ENCODE measurements at places on chromosomes 6 and 20.
A peak's percentile ranks its signal among the peaks of the same experiment; 100 is the strongest.

GRCh38 chr20:48191200-48191599, 405.9 kb upstream of the SULF2 start:
- peak; percentile 27 for DNase-seq

DNA sequence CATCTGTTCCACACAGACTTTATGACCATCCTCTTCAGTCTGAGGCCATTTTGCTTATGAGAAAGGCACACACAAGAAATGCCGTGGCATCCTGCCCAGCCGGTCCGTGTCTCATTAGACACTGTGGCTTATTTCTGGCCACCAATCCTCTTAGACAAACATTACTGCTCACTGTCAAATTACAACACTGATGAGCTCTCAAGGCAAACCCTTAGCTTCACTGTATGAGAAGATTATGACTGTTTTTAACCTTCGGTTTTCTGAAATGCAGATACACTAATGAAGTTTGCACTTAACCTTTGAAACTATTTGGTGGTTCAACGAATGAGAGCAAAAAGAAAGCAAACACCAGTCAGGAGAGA, 50.5 kb upstream of the DST start:
- DNase-seq = peak; percentile 89

- no peak for DNase-seq
Measured at GRCh38 chr6:51562198-51562597, 525.2 kb downstream of the PKHD1 start.

DNA sequence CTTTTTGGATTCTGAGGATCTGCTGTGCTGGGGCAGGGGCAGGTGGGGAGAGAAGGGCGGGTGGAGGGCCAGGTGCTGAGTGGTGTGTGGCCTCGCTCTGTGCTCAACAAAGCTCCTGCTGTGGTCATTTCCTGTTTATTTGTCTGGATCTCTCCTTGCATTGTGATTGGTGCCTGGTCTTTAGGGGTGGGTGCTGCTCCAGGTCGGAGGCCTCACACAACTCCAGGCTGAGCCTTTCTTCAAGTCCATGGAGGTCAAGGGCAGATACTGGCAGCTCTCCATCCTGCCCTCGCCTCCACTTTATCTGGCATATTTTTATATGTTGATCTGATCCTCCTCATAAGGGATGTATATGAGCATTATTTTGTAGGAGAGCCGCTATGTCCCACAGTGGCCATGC, 36.2 kb downstream of the HLA-F start:
- DNase-seq = no peak

- DNase-seq = no peak
Measured at GRCh38 chr6:133203344-133203697, 37.8 kb upstream of the EYA4 start.

GRCh38 chr20:36850759-36851158, 25.2 kb upstream of the TLDC2 start:
- no peak for DNase-seq

DNA sequence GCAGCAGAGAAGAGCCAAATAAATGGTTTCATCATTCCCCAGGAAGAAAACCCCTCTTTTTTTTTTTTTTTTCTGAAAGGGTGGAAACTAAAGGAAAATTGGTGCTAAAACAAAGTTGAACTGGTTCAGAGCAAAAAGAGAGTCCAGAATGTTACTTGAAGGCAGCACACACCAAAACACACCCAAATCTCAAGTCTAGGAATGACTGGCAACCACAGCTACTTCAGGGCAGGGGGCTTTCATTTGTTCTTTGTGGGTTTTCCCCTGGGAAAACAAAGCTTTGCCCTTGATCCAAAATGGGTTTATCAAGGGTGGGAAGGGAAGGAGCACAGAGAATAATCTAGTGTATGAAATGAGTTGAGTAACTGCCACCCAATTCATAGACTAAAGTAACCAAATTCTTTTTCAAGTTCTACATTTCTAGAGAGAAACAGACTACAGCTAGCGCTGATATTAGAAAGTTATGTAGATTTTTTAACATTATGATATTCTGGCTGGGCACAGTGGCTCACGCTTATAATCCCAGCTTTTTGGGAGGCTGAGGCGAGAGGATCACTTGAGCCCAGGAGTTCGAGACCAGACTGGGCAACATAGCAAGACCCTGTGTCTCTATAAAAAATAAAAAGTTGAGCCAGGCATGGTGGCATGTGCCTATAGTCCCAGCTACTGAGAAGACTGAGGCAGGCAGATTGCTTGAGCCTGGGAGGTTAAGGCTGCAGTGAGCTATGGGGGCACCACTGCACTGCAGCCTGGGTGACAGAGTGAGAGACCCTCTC, 119.8 kb downstream of the NFATC2 start:
- DNase-seq = no peak

DNA sequence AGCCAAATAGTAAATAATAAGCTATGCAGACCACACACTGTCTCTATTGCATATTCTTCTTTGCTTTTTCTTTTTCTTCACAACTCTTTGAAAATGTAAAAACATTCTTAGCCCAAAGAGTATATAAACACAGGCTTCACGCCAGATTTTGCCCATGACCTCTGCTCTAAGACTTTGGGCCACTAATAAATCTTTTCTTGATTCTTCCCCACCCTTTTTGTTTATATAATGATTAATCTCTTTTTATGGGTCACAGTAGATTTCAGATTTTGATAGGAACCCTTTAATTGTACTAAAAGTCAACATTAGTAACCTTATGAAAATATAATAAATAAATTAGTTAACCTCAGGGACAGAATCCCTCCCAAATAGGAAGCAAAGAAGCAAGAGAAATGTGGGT, 15.8 kb upstream of the ENPP5 start:
- DNase-seq = no peak

DNA sequence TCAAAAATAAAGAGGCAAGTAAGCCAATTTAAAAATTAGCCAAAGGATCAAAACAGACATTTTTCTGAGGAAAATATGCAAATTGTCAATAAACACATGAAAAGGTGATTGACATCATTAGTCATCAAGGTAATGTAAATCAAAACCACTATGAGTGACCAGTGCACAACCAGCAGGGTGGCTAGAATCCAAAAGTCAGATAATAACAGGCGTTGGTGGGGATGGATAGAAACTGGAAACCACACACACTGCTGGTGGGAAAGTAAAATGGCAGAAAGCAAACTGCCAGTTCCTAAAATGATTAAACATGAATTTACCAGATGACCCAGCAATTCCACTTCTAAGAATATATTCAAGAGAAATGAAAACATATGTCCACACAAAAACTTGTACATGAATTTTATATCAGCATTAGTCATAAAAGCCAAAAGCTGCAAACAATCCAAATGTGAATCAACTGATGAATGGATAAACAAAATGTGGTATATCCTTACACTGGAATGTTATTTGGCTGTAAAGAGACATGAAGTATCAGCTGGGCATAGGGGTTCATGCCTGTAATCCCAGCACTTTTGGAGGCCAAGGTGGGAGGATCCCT, 74.8 kb upstream of the MBOAT1 start:
- DNase-seq = no peak

GRCh38 chr6:43870660-43871061, 100.7 kb downstream of the VEGFA start:
- peak; percentile 46 for DNase-seq

DNA sequence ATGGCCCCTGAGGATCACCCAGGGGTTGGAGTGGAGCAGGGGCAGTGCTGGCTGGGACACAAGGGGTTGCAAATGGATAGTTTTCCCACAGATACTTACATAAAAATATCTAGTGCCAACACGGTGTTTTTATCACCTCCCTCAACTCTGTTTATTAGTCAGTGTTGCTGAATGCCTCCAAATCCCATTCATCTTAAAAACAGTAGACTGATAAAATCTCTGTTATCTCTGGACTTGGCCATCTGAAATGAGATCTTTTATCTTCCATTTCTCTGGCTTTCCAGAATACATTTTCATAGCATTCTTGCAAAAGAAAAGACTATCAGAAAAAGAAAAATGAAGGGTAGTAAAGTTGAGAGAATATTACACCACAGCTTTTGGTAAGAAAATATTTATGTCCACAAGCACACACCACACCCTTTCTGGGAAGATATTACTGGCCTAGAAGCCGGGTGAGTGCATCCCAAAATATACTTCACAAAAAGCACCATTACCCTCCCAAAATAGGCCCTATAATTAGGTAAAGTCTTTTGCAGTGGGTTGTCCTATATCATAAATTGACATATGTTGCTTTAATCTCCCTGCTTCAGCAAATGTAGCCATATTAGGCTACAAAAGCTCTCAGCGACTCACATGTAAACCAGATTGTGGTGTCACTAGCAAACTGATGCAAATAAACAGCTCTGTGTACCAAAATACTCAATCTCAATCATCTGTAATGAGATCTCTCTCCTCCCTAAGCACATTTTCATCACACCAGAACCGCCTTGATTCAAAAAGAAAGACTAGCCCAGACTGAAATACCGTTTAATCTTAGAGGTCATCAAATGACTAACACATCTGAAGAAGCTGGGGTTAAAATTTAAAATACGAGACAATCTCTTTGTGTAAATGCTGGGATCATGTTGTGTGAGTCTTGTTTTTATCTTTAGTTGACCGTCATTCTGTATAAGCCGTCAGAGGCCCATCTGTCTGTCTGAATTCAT, 96.7 kb downstream of the FYN start:
- no peak for DNase-seq

DNA sequence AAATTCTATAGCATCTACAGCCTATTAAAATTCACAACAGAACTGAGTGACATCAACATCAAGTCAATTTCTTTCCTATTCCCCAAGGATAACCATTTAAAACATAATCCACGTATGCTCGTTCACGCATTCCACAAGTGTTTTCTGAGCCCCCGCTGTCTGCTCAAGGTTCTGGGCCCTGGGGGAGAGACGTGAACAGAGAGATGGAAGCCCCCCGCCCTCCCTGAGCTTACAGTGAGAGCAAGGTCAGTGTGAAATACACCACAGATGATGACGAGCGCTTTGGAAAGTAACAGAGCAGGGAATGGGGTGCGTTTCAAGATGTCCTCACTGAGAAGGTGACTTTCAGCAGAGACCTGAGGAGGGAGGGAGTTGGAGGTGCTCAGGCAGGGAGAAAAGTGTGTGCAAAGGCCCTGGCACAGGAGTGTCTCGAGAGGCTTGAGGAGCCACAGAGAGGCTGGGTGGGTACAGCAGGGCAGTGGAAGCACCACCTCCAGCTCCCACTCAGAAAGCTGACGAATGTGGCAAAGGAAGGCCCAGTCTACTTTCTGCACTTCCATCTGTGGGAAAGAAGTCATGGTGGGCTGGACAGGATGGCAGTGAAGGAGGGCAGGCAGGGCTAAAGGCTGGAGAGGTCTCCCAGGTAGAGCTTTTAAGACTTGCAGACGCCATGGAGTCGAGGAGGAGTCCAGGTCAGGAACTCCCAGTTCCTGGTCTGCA, 88.3 kb downstream of the DLL1 start:
- DNase-seq = no peak

DNA sequence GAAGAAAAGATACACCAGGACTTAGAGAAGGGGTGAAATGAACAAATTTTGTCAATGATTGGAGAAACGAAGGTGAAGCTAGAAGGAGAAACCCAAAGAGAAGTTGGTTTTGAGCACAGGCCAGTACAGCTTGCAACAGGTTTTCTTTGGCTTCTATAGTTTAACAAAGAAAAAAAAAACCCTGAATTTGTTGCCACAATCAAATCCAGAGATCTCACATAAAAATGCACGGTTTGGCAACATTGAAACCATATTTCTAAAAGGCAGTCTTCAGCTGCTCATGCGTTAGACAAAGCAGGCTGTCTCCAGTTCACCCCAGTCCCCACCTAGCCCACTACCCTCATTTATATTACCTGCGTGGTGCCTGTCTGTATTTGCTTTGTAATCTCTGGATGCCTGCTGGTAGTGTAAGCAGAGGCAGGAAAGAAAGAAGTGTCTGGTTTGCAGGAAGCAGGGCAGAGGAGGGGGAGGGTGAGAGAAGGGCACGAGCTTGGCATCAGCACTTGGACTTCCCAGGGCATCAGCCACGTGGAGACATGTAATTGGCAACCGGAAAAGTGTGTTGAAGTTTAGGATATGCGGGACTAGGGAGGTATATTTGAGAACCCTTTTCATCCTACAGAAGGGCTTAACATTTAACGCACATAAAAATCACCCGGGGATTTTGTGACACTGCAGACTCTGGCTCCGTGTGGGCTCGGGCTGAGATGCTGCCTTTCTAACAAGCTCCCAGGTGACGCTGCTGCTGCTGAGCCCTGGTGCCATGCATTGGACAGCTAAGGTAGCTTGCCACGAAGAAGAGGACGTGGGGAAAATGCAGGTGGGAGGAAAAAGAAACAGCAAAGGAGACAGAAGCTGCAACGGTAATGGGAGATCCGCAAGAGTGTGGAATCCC, 14.4 kb downstream of the PFDN4 start:
- no peak for DNase-seq

DNA sequence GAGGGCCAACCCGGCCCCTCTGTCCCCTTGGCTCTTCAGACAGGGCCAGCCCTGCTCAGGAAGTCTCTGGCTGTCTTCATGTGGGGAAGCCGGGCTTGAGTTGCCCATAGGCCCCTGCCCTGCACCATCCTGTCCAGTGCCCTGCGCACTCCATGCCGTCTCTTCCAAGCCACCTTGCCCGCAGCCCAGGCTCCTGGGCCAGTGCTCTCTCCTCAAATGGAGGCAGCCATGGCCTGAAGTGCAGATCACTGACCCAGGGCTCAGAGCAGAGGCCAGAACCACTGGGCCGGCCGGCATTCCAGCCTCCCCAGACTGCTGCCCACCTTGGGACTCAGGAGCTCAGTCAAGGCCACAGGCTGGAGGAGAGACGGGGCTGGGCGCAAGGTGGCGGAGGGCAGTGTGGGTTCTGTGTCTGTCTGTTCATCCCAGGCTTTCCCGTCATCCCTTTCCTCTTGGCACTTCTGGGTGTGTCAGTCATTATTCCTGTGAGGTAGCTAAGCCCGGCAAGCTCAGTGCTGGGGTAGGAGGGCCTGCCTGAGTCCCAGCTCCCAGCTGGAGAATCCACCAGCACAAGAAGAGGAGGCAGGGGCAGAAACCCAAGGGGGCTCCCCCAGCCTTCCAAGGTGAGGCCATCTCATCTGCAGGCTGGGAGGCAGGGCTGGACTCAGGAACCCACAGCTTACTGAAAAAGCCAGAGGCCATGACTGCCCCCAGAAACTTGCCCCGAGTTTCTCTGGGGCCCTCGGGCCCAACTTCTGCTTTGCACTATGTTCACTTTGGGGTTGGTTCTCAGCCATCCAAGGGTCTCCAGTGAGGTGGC, 22.4 kb downstream of the SDCBP2 start:
- DNase-seq = no peak

- DNase-seq = peak; percentile 26
Measured at GRCh38 chr6:3356824-3357420, 98.2 kb downstream of the PSMG4 start.

GRCh38 chr6:47278545-47278944, 31.2 kb downstream of the TNFRSF21 start:
- DNase-seq = peak; percentile 78

DNA sequence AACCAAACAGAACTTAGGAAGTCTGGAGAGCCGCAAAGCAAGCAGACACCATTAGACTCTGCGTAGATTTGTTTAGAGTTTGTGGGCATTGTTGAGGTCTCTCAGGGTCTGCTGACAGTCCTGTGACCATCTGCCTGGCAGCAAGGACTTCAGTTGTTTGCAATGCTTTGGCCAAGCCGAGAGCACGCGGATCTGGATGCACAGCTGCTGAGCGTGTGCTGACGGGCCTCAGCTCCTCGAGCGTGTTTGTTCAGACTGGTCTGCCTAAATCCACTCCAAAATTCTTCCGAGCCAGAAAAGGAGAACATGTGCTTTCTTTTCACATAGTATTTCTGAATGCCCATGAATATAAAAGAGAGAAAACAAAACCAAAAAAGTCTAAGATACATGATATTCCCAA, 159.0 kb downstream of the ZNF217 start:
- DNase-seq = no peak

- DNase-seq = no peak
Measured at GRCh38 chr6:110581679-110582078, 105.3 kb upstream of the SLC22A16 start.
